Right cardiac atrium (tissue), 5 donors: ENCODE measurements at places on chromosomes 5 and 9. TPM values are rescaled to one million over a fixed set of nuclear protein-coding genes. Genes with fewer than 3 reads are reported as not detected.

GRCh38 chr9:127569886-127570401 lies 42.1 kb upstream of the STXBP1 start:
- peak; percentile 13 for DNase-seq

CEP72 gene
- total RNA-seq, result 3.4 TPM

GRCh38 chr9:135402048-135402738 lies 77.4 kb upstream of the PPP1R26 start:
- no peak for DNase-seq

CNTFR gene
- total RNA-seq, result 40.5 TPM

DNA sequence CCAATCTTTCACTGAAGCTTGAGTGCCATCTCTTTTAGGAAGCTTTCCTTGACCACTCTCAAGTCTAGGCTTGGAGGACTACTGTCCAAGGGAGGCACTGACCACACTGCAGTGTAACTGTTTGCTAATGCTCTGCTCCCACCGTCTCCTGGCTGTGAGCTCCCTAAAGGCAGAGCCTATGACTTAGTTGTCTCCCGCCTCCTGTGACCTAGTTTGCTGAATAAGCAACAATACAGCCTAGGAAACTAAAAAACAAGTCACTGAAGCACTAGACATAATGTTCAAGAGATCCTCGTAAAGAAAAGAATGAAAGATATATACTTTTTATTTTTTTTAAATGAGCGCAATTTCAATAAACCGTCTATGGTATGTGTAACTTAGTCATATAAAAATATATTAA lies 31.4 kb downstream of the LIX1 start:
- DNase-seq, result no peak

- DNase-seq, result no peak
These were observed 3.1 kb downstream of the SRD5A1 start for GRCh38 chr5:6636293-6636692.

DNA sequence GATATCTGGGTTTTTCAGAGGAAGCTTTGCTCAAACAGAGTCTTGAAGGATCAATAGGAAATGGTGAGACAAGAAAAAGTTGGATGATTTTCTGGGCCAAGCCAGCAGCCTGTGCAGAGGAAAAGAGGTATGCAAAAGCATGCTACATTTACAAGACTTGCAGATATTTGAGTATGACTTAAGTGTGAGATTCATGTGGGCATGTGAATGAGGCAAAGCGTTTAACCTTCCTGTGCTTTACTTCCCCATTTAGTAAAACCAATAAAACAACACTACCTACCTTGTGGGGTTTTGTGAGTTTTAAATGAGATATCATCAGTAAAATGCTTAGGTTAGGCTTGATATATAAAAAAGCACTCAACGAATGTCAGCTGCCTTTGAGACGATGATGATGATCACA lies 58.1 kb downstream of the PIP5K1B start:
- no peak for DNase-seq

DNA sequence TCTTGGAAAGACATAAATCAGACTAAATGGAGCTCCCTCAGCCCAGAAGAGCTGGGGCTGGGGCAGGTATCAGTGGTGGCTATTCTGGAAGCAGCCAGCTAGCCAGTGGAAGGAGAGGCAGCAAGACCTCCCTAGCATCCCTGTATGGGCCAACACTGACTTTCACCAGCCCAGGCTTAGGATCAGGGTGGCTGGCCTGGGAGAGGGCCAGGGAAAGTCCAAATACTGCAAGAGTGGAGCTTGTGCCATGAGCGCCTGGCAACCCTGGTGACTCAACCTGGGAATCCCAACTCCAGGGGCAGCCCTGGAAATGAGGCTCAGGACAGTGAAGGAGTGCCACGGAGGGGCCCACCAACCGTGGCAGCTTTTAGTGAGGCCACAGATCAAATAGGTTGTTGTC lies 7.6 kb upstream of the IRF1 start:
- DNase-seq, result peak; percentile 61

RNF183 gene
- total RNA-seq, result not detected

GRCh38 chr5:153299891-153300290 lies 190.6 kb upstream of the GRIA1 start:
- DNase-seq, result no peak

- no peak for DNase-seq
These were observed 33.8 kb upstream of the TJP2 start for GRCh38 chr9:69140123-69140735.

DNA sequence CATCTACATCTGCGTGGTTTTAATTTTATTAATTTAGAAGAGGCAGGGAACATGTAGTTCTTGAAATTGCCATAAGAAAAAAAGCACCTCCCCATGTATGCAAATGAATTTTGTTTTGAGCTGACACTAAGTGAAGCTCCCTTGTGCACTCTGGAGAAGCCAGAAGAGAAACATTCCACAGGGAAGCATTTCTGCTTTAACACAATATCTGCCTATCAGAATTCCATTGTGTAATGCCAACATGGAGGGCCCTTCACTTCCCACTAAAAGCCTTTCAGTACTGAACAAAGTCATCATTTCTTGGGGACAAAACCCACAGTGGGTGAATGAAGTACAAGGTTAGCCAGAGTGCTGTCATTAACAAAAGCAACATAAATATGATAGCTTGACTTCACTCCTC lies 59.7 kb downstream of the PRELID2 start:
- no peak for DNase-seq

- no peak for DNase-seq
These were observed 992 bp downstream of the SPACA9 start for GRCh38 chr9:132879457-132880323.

DNA sequence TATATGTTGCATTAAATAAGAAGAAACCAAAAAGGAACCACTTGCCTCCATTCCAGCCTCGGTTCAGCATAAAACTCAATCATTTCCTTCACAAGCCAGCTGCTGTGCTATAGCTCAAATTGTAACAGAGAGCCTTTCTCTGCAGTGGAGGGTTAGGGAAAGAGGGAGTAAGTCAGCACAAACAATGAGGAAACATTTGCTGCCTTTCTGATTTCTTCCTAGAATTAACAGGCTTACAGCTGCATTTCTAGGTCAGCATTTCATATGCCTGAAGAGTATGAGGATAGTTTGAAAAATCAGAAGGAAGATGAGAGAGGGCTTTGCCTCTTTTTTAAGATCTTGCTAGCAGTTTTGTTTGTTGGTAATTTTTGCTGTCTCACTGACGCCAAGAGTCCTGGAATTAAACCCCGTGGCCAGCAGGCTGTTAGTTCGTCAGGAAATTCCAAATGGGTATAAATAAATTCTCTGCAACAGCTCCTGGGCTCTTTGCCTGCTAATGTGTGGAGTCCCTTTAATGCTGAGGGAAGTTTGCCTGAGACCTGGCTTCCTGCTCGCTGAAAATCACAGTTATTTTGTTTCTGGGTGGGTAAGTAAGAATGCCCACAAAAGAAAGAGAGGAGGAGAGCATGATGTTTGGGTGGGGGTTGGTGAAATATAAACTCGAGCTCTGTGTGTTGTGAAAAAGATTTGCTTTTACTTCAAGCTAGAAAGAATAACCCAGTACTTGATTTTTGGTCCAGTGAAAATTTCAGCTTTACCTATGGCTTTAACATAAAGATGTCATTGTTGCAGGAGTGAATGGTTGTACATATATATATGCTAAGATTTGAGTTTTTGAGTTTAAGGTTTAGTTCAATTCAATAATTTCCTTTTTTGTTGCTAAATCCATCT lies 148.1 kb upstream of the DMRT1 start:
- peak; percentile 40 for DNase-seq

- DNase-seq, result no peak
These were observed 85.4 kb downstream of the PCSK1 start for GRCh38 chr5:96347502-96348292.

DNA sequence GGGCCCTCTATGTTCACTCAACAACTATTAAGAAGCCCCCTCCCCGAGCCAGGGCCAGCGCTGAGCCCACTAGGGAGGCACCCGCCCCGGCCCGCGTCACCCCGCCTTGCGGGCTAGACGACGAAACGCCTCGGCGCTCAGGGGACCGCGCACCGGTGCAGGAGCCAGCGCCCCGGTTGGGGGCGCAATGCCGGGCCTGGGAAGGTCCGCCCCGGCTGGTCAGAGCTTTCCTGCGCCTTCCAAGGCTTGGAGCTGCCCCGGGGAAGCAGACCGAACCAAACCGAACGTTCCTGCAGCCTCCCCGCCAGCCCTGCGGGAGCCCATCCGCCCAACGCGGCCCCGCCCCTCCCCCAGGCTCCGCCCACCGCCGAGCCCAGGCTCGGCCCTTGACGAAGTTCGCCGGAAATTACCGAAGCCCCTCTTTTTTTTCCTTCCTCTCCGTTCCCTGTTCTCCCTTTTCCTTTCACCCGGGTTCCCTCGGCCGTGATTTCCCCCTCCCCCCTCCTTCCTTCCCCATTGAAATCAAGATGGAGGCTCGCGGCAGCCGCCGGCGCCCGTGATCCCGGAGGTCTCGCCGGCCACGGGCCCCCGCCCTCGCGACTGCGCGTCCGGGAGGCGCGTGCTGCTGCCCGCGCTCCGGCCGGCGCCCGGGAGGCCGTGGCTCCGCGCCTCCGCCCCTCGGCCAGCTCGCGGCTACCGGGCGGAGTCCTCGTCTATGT lies at the start of gene TRIO:
TRIO (plus strand) TSS at position 516 of the 719 bp plus-strand sequence. CDS start 384 bp downstream, outside the sequence.
- peak; percentile 96 for DNase-seq

SLC6A19 gene
- total RNA-seq, result not detected

DNA sequence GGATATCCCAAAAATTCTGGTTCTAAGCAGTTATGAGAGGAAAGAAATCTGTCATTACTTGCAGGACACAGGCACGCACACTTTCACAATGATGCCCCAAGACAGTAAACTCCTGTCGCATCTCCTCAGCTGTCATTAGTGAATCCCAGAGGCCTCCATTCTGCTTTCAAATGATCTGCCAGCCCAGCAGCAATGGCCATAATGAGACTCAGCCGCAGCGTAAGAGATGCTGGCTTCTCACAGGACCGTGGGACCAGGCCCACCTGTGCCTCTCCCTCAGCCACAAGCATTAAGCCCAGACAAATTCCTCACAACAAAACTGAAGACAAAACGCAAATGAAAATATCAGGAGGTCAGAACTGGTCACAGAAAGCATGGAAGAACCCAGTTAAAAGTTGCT lies 98.0 kb upstream of the VLDLR start:
- DNase-seq, result no peak

OCLN gene
- 1.0 TPM for total RNA-seq

RANBP17 gene
- 3.9 TPM for total RNA-seq

- no peak for DNase-seq
These were observed 3.7 kb upstream of the RAI14 start for GRCh38 chr5:34652466-34652865.

ANKRD20A1 gene
- total RNA-seq, result 16.5 TPM

DNA sequence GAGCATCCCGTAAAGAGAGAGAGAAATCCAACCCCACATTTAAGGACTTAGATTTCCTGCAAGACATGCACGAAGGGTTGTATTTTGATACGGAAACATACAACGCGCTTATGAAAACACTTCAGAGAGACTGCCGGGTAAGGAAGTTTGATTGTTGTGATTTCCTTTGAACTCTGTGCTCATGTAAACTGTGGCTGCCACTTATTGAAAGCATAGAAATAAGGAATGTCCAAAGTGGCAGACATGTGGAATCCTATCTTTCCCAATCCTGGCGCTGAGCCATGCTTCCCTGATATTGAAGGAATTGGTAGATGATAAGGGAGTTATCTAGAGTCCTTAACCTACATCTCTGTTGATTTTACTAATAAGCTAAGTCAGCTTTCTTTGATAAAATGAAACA lies 119.4 kb downstream of the PRKACG start:
- DNase-seq, result no peak

GRCh38 chr9:12680757-12681156 lies 12.4 kb upstream of the TYRP1 start:
- DNase-seq, result no peak

DNA sequence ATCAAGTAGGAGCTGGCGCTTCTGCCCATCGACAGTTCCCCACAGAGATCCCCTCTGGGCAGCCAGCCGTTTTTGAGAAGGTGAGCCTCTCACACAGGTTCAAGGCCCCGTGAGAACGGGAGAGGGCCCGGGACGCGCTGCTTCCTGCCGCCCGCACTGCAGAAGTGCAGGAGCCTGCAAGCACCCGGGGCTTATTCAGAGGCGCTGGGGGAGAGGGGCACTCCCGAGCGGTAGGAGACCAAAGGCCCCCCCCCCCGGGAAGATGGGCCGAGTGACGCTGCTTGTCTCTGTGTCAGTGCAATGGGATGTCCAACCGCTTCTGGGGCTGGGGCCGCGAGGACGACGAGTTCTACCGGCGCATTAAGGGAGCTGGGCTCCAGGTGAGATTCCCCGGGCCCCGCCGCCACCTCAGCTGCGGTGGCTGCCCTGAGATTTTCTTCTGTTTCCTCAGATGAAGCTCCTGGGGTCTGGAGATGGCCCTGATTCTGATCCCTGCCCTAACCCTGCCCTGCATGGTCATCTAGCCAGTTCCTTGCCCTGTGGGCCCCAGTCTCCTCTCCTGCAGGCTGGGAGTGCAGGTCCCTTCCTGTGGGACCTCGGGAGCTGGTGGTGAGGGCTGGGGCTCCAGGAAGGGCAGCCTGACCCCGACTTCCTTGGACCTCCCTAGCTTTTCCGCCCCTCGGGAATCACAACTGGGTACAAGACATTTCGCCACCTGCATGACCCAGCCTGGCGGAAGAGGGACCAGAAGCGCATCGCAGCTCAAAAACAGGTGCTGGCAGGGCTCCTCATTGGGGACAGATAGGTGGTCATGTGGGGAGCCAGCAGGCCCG lies 8.5 kb downstream of the B4GALT7 start:
- DNase-seq, result peak; percentile 65

DNA sequence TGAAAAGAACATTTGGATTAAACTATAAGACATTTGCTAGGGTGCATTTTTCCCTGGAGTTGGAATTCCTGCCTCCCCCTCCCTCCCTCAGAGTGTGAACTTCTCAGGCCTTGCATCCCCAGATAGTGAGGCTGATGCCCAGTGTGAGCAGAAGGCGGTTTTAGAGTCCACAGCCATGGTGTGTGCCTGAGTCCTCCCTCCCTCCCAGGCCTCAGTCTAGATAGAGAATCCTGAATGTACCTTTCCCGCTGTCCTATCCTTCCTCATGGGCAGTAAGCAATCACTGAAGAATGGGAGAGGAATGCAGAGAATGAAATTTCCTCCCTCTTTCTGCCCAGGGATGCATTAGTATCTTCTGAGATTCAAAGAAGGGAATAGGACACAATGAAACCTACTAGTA lies 108.5 kb downstream of the RASGRF2 start:
- DNase-seq, result no peak

DNA sequence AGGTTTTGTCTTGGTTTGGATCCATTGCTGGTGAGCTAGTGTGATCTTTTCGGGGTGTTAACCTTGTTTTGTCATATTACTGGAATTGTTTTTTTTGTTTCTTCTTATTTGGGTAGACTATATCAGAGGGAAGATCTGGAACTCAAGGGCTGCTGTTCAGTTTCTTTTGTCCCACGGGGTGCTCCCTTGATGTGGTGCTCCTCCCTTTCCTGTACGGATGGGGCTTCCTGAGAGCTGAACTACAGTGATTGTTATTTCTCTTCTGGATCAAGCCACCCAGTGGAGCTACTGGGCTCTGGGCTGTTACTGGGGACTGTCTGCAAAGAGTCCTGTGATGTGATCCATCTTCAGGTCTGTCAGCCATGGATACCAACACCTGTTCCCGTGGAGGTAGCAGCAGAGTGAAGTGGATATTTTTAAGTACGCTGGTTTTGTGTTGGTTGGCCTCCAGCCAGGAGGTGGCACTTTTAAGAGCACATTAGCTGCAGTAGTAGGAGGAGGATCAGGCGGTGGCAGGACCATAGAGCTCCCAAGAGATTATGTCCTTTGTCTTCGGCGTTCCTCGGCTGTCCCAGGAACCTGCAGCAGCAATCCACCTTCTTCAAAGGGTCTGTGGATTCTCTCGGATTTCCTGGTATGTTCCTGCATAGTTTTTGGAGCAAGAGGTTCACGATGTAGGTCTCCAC lies 27.2 kb downstream of the SCAMP1 start:
- no peak for DNase-seq

SPATA9 gene
- 0.11 TPM for total RNA-seq

PCDHB11 gene
- total RNA-seq, result 2.9 TPM
